Cortex of kidney (tissue), 1 donor: ENCODE measurements at places on chromosomes 6 and 20.

GRCh38 chr6:87837444-87837843 is 135.4 kb upstream of the AKIRIN2 start:
- DNase-seq: no peak

- no peak for DNase-seq
These were observed 26.5 kb downstream of the EIF2S2 start for GRCh38 chr20:34085544-34086040.

GRCh38 chr6:140540743-140541142 is 1166.3 kb upstream of the CITED2 start:
- no peak for DNase-seq

GRCh38 chr20:60138256-60139220 is 180.3 kb downstream of the CDH26 start:
- no peak for DNase-seq

- DNase-seq: no peak
These were observed 201.8 kb downstream of the TTLL2 start for GRCh38 chr6:167526465-167527368.

- DNase-seq: no peak
These were observed 995 bp downstream of the ZFP64 start for GRCh38 chr20:52190437-52191131.

GRCh38 chr20:49484180-49485140 is 2.0 kb upstream of the KCNB1 start:
- DNase-seq: peak; percentile 13

GRCh38 chr6:45027126-45027525 is 301.0 kb upstream of the RUNX2 start:
- DNase-seq: no peak

DNA sequence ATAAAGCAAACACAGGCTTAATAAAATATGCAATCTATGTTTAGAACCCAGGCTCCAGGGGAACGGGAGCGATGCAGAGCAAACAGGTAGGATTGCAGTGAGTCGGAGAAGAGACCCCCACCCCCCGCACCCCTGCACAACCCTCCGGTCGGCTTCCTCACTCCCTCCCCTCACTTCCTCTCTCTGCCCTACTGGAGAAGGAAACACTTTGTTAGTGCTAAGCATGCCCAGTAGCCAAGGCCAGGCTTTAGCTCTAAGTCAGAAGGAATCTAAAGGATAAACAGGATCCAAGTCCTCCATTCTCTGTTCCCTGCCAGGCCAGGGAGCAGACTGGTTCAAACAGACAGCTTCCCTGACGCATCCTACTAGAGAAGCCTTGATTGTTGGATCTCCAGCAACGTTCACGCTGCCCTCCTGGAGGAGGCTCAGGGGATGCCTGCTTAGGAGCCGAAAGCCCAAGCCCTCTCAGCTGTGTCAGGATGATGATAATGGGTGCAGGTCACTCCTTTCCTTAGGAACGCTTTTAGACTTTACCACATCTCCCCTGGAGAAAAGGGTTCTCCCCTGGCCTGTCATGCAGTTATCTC is 14.7 kb downstream of the FOXQ1 start:
- DNase-seq: no peak

- no peak for DNase-seq
These were observed 87.4 kb downstream of the TMEM200A start for GRCh38 chr6:130453230-130453629.

DNA sequence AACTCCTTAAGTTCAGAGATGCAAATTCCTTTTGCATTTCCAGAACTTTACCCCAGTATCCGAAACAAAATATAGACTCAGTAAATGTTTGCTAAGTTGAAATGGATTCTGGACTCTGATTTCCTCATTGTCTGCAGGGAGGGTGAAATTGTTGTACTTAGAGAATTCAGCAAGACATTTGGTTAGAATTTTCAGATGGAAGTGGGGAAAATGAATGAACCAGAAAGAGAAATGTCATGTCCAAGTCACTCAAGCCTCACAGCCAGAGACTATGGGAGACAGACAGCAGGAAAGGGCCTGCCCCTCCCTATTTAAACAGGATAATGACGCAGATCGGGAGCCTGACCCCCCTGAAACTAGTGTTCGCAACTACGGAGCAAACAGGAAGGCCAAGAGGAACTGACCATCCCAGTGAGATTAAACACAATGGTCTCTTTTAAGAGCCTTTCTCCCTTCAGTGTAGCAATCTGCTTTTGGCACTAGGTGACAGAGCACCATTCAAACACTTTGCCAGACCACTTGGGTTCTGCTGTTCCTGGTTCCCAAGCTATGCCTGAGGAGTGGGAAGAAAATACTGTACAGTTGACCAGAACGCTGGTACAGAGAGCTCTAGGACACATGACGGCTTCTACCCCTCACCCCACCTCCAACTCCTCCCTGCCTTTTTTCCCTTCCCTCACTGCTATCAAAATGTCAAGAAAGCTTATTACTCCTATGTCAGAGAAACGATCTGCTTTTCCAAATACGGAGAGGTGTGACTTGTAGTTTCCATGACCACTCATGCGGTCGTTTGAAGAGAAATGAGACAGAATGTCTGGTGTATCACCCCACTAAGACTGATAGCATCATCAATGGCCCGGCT is 13.7 kb downstream of the NEDD9 start:
- no peak for DNase-seq

DNA sequence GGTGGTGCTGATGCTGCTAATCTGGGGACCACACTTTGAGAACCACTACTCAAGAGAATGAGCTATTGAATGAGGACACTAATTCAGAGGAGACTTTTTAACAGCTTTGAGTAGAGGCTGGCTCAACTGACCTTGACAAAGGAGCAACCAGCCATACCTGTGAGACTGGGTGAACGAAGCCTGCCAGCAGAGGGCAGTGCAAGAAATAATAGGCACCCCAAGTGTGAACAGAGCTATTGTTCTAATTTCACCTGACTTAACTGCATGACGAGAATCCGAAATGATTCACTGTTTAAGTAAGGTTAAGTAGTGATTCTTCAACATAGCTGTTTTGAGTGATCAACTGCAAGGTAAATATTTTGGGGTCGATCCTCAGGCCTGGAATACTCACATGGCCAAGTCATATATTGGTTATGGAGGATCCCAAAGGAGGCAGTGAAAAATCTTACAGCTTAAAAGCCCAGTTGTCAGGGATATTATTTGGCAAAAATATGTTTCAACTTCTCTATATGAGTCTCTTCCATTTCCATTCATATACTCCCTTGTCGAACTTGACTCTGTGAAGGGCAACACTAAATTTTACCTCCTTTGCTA is 550.5 kb upstream of the MARCKS start:
- DNase-seq: no peak

- no peak for DNase-seq
These were observed 115.7 kb downstream of the KIF16B start for GRCh38 chr20:16457514-16457913.
